Suppressor macrophage treated with lipopolysaccharide for 1 hour (primary cell): ENCODE measurements at places on chromosomes 6 and 20.

GRCh38 chr6:64736421-64736950, 970.5 kb downstream of the EYS start:
- DNase-seq = no peak

- peak; percentile 46 for DNase-seq
Measured at GRCh38 chr20:53914091-53914780, 156.2 kb downstream of the BCAS1 start.

DNA sequence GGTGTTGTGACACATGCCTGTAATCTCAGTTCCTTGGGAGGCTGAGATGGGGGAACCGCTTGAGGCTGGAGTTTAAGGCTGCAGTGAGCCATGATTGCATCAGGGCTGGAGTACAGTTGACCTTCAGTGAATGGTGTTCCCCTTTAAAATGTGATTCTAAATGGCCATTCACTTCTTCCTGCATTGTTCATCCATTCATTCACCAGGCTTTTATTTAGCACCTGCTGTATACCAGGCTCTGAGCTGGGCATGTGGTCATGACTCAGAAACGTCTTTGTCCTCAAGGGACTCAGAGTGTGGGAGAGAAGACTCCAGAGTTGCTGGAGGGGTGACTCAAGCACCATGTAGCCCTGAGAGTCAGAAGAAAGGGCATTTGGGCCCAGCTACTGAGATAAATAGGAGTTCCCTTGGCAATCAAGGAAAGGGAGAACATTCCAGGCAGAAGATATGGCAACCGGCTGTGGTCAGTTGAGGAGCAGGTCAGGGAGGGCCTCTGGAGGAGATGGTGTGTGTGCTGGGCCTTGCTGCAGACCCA, 101.1 kb downstream of the DLGAP4 start:
- DNase-seq = peak; percentile 43

DNA sequence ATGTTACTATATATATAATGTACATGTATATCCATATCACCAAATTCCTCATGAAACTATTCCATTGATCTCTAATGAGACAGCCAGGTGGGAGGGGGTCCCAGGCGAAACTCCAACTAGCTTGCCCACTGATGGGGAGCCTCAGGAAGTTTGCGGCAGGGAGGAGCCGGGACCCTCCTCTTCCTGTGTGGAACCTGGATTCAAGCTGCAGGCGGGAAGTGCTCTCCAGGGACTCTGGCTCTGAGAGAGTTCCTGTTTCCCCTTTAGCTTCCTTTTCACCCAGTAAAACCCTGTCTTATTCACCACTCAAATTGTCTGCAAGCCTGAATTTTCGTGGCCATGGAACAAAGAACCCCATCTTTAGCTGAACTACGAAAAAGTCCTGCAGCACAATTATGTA, 152.2 kb downstream of the OPN5 start:
- DNase-seq = no peak

- DNase-seq = peak; percentile 69
Measured at GRCh38 chr20:60206259-60206658, 248.0 kb downstream of the CDH26 start.

DNA sequence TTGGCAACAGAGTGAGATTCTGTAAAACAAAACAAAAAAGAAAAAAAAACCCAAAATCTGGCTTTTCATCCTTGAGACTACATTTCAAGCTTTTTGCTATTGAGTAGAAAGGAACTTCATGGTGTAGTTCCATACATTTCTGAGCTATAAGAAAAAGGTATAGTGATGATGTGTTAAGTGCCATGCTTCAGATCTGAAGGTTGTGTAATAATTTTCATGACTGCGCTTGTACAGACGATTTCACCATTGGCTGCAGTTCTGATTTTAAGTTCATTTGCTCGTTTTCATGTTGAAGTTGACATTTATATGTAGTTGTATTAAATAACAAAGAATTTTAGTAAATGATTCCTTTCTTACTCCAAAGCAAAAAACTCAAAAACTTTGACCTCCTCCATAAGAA, 247.6 kb downstream of the ARID1B start:
- peak; percentile 29 for DNase-seq

- no peak for DNase-seq
Measured at GRCh38 chr6:117304446-117304845, 39.1 kb downstream of the VGLL2 start.

- no peak for DNase-seq
Measured at GRCh38 chr20:6053064-6053775, 640 bp downstream of the LRRN4 start.

- DNase-seq = no peak
Measured at GRCh38 chr6:82779041-82779440, 286.6 kb downstream of the UBE3D start.

- DNase-seq = peak; percentile 50
Measured at GRCh38 chr6:14641423-14642135, 524.0 kb downstream of the CD83 start.

DNA sequence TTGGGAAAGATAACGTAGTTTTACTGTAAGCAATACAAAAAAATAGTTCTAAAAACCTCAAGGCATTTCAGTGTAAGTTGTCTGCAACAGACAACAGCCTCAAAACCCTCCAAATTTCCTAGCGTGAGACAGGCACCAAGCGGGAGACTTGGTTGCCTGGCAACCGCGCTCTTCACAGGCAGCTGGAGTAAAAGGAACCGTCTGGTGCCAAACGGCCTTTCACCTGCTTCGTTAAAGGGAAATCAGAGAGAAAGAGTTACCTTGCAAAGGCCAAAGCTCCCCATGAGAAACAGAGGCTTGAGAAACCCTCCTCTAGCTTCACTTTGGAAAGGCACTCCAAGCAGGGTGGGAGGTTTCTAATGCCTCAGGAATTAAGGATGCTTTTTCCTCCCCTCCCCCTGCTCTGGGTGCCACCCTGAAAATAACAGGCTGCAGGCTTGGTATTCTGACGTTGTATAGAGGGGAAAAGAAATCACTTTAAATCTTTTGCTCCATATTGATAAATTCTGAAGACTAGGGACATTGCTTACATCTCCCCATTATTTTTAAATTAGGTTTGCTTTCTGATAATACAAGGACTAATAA, 129.7 kb upstream of the UFL1 start:
- DNase-seq = no peak

- DNase-seq = no peak
Measured at GRCh38 chr20:21016751-21017150, 89.4 kb downstream of the LINC00237 start.

DNA sequence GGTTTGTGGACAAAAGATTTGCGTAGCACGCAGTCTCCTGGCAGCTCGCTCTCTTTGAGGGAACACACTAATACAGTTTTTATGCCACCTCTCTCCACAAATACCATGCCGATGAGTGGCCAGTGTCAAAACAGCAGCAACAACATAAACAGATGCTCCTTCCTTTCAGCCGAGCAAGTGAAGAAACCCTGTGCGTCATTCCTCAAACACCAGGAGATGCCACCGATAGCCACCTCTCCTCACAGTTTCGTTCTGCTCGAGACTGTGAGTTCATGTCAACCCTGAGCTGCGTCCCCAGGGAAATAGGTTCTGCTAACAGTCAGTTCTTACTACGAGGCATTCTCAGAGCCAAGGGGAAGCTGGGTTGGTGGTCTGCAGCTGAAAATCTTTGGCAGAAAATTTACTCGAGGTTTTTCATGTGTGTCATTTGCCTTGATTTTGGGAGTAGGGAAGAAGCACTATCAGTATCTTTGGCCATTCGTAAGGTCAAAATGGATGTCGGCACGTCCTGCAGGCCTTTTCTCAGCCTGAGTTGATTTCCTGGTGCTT, 59.9 kb downstream of the EYA2 start:
- no peak for DNase-seq

- no peak for DNase-seq
Measured at GRCh38 chr6:72683797-72684196, 61.9 kb downstream of the KCNQ5 start.

- DNase-seq = no peak
Measured at GRCh38 chr6:2344319-2344905, 99.0 kb upstream of the GMDS start.

GRCh38 chr6:108432792-108433191, 127.9 kb upstream of the FOXO3 start:
- no peak for DNase-seq

DNA sequence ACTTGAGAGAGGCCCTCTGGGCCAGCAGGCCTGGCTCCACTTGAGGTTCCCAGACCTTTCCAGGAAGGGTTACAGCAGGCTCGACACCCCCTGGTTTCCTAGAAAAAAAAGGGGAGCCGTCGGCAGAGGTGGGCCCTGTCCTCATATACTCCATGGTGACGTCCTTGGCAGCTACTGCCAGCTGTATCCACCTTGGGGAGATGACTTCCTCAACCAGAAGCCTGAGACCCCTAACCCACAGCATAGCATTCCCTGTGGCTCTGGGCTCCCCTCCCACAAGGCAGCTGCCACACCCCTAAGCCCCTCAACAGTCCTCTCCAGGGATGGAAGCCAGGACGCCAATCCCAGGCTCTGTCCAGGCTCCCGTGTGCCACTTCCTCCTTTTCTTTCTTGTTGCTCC, 294.8 kb downstream of the CDC5L start:
- no peak for DNase-seq

- DNase-seq = no peak
Measured at GRCh38 chr20:57458400-57459160, 66.4 kb downstream of the CTCFL start.

DNA sequence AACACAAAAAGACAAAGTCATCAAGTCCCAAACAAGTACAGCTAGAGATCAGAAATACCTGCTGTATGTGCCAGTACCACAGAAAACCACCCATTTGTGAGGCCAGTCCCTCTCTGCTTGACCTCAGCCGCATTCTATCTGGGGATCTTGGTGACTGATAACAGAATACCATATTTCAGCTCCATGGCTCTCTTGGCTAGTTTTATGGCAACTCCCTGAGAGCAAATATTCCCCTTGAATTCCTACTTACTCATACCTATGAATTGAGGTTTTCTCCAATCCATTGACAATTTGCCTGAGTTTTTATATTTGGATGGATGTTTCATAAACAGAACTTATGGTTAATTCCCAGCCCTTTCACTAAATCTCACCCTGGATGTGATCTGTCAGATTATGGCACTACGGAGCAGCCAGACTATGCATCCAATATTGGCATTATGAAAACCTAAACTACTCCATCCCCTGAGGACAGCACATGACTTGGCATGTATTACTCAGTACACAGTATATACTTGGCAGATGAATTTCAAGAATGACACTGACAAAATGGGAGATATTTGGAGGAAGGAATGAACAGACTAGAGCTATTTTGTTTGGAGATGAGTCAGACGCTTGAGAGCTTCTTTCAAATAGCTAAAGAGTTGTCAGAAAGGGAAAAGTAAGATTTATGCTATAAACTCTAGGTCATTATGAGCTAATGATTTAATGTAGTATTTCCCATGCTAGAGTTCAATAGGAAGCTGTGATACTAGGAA, 95.7 kb downstream of the PRDM1 start:
- DNase-seq = peak; percentile 27

DNA sequence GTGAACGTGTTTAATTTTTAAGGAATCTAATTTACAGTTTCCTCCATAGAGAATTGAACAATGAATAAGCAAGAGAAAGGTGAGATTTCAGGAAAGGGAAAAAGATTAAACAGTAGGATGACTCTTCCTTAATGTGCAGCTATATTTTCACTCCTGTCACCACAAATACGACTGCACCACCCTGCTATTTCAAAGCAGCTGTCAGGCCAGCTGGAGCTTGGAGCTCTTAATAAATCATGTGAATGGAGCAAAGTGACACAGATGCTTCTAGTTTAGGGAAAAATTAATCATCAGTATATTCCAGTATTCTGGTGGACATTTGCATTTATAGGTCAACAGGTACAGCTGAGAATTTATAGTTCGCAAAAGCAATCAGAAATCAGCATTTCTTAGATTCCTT, 56.5 kb upstream of the PKIB start:
- no peak for DNase-seq

- DNase-seq = no peak
Measured at GRCh38 chr6:137430954-137431353, 63.2 kb downstream of the OLIG3 start.

- DNase-seq = no peak
Measured at GRCh38 chr6:38495922-38496635, 143.7 kb downstream of the BTBD9 start.

DNA sequence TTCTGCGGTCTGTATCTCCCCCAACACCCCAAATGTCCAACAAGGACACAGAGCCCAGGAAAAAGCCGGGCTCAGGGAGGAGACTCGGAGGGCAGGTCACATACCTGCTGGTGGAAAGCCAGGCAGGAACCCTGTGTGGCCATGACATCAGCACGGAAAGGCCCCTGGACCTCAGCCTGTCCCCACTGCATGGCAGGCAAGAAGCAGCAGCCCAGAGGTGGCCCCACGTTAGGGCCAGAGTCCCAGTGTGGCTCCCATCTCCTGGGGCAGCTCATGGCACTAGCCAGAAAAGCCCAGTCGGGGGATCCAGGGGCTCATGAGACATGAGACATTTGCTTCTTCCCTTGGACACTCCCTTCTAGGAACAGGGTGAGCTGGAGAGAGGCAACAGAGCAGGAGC, 258.7 kb downstream of the DLL1 start:
- DNase-seq = no peak

- no peak for DNase-seq
Measured at GRCh38 chr6:13390658-13391057, 62.3 kb upstream of the TBC1D7 start.

- DNase-seq = peak; percentile 52
Measured at GRCh38 chr6:42294759-42295158, 77.1 kb upstream of the MRPS10 start.

DNA sequence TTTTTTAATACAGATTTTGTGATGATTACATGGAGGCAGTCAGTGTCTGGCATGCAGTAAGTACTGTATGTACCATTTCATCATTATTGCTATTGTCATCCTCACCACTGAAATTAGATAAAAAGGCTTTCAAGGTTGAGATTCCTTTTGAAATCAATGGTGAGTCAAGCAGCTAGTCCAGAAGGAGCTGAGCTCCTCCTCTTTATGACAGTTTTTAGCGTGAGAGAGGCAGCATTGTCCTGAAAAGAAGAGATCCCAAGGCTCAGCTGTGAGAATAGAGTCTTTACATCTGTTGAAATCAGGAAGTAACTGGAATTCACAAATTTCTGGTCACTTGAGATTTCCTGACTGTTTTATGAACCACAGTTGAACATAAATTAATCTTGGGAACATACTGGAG, 161.9 kb downstream of the PAX1 start:
- no peak for DNase-seq
